ENCODE measurements at places on chromosomes 1 and 21.
A peak's percentile ranks its signal among the peaks of the same experiment; 100 is the strongest.

GRCh38 chr1:197806718-197807117, 31.4 kb upstream of the DENND1B start:
- DNase-seq = no peak

GRCh38 chr1:31152181-31152795, 86.8 kb upstream of the PUM1 start:
- no peak for DNase-seq

DNA sequence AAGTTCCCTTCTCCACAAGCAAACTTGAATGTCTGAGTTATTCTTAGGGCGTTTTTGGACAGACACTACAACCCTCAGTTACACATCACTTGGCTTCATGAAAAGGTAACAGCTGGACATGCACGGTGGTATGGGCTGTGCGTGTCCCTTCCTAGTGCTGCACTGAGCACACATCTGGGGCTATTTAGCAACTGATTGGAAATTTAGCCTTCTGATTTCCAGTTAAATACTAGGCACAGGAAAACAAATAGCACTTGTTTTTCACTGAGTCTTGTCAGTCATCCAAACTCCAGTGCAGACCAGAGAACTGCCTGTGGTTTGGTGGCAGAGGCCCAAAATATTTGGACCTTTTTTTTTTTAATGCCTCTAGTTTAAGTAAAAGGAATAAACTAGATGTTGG, 134.7 kb downstream of the TGFBR3 start:
- peak; percentile 85 for DNase-seq

DNA sequence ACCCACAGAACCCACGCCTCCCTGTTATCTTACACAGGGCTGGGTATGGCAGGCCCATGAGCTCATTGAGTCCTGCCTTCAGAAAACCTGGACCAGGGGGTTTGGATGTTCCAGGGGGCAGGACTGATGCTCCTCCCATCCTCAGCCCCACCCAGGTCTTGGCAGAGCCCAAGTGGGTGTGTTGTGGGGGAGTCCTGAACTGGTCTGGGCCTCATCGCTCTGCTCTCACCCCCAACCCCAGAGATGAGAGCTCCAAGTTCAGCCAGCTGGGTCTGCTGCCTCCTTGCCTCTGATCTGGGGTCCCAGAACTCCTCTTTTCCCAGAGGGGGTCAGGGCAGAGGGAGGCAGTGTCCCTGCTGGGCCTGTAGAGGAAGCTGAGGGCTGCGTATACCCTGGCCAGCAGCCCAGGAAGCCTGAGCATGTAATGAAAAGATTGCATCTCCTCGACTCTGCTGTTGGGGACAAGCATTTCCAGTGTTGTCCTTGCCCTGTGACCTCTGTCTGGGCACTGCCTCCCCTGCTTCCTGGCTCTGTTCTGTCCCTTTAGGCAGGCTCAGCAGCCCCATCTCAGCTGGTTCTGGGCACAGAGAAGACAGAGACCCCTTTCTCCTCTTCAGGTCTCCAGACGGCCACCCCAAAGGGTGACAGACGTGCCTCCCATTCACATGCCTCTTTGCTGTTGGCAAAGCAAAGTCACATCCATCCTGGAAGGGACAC, 54.7 kb upstream of the EPS8L3 start:
- DNase-seq = no peak

GRCh38 chr1:20409012-20409411, 77.0 kb downstream of the CAMK2N1 start:
- no peak for DNase-seq

GRCh38 chr1:160097911-160098851, at the start of gene IGSF8:
Gene IGSF8 (minus strand): TSS chr1:160098619. CDS start chr1:160098472, 147 bp downstream.
- peak; percentile 86 for DNase-seq

DNA sequence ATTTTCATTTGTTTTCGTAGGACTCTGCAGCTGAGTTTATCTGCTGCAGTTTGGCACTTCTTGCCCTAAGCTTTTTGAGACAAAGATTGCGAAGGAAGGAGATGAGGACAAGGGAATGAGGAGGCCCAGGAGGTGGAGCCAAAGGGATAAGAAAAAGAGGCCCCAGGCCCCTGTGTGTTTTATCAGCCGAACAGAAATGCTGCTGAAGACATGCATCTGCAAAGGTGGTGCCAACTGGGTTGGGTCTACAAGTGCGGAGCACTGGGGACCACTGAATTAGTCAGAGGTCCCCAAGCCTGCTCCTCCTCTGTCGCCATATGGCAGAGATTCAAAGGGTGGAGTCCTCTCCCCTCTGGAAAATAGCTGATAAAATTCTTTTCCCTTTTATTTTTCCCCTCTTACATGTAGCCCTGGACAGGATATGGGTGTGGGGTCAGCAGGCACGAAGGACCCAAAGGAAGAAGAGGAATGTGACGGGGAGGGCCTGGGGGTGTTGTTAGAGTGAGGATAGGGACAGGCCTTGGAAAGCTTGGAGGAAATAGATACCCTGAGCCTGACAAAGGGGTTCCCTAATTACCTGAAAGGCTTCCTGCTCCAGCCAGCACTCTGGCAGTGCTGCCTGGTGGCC, 2.7 kb downstream of the CD34 start:
- no peak for DNase-seq

GRCh38 chr1:197103300-197103699, 36.2 kb upstream of the F13B start:
- no peak for DNase-seq

DNA sequence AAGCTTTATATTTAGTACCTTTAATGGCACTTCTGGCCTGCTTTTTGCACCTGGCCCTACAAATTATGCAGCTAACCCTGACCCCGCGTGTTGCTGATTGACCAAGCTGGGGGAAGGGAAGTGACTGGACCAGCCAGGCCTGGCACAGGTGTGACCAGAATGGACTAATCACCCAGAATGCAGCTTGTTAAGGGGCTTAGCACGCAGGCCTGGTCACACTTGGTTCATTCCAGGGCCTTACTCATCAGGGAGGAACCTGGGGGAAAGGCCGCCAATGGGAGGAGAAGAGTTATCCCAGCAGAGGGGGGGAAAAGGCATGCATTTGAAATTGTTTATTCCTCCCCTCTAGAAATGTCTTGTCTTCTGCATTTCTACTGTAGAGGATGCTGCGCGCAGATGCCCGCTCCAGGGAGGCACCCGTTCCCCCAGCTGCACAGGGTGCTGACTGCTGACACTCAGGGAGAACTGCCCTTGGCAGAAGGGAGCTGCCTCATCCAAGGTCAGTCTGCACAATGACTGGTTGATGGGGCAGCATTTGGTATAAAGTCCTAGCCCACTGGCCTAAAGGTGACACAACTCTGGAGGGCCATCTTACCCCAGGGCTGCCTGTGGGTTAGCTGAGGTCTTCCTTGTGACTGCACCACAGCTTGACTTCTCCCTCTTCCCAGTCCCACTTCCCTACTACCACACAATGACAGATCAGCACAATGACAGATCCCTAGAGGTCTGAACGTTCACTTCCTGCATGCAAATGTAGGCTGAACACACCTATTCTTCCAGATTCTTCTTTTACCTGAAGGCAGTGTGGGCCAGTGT, 29.0 kb downstream of the DHCR24 start:
- DNase-seq = no peak

DNA sequence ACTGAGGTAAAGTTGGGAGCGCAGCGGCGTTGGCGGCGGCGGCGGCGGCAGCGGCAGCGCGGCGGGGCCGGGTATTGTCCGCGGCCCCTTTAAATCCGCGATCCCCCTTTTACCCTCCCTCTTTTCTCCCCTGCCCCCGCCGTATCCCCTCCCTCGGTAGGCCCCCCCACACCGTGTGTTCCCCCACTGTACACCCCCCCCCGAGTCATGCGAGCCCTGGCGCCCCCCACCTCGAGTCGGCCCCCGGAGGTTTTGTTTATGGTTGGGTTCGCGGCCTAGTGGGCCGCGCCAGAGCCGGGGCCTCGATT, 169 bp downstream of the UBAP2L start:
- no peak for DNase-seq

- DNase-seq = no peak
Observed at GRCh38 chr1:98949166-98949565, 55.5 kb downstream of the PLPPR5 start.

GRCh38 chr1:115447672-115448071, 109.6 kb upstream of the NGF start:
- no peak for DNase-seq

GRCh38 chr1:27417713-27418112, 25.3 kb downstream of the GPR3 start:
- DNase-seq = no peak

DNA sequence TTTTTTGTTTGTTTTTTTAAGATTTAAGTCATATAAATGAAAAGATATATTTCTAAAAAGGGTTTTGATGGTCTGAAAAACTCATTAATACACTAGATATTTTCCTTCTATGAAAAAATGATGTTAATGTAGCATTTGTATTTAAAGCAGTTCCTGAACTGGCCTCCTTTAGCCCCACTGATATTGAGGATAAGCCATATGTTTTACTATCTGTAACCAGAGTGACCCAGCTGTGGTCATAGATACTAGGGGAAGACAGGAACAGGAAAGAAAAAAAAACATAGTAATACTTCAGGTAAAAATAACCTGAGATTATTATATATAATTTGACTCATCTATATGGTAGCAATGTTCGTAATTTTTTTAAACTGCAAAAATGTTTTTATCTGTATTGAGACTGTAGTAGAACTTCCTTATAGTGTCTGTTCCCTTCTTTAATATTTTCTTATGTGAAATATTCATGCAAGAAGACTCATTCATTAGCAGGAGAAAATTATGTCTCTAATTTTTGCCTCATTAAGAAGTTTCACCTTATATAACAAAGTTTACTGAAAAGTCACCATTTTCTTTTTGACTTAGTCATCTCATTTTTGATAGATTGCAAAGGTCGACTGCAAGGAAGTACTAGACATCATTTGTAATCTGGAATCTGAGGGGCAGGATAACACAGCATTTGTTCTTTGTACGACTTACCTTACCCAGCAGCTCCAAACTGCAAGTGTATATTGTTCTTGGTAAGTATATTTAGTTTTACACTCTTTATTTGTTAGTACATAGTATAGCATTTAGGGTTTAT, 25.6 kb upstream of the TMCO2 start:
- no peak for DNase-seq

GRCh38 chr21:33330726-33331125, 6.0 kb downstream of the IFNAR1 start:
- no peak for DNase-seq

- no peak for DNase-seq
Observed at GRCh38 chr1:171730052-171730451, 11.8 kb downstream of the VAMP4 start.

GRCh38 chr21:36388096-36388495, 2.9 kb downstream of the CHAF1B start:
- no peak for DNase-seq

DNA sequence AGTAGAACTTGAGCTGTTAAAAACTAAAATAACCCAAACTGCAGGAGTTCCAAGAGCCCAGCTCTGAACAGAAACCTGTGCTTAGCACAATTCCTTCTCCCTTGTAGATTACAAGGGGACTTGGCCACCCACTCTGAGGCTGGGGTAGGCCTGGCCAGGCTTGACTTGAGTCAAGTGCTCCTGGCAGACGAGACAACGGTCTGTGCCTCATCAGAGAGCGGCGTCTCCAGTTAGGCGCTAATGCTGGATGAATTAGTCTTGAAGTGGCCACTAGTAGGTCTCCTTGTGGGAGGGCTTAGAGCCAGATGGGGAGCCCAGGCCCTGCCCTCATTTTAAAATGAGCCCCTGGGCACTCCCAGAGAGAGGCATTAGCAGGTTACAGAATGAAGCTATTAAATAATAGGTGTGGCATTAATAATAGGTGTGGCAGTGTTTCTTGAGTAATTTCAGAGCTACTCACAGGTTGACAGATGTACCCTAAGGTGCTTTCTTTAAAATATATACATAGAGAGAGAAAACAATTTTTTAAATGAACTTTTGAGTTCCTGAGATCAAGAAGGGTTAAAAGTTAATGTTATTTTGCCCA, 1.1 kb downstream of the EEIG2 start:
- peak; percentile 39 for DNase-seq

DNA sequence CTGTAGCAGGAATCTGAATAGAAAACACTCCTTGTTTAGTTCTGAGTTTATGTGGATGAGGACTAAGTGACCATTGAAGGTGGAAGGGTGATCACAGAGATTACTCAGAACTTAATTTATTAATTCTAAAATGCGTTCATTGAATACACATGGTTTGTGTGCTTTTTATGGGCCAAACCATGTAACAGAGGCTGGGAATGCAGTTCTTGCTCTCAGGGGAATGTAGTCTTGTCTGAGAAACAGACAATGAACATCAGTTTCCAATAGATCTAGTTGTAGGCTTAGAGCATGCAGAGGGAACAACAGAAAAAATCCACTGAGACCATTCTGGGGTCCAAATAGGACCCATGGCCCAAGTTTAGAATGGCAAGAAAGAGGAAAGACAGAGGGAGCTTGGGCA, 46.1 kb downstream of the ITSN1 start:
- no peak for DNase-seq

GRCh38 chr1:218617986-218618385, 272.9 kb downstream of the TGFB2 start:
- no peak for DNase-seq

DNA sequence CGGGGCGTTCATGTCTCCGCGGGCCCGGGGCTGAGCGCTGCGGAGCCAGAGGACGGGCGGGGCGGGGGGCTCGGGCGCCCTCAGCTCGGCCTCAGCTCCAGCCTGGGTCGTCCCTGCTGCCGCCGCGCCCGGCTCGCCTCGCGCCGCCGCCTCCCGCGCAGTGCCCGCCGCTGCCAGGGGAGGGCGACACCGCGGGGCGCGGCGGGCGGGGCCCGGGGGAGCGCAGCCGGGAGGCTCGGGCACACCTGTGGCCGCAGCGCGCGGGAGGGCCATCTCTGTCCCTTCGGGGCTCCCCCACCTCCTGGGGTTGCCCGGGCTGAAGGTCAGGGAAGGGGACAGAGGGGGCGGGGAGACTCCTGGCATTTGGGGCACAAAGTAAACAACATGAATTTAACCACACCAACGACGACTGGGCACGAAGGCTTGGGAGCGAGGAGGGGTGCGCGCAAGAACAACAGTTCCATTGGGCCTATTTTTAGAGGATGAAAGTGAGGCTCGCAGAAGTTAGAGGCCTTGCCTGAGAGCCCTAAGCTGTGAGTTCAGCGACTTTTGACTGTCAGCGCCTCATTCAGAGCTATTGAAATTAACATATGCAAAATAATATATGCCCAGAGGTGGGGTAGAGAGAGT, at the start of gene FAM131C:
FAM131C (minus strand) TSS at position 162 of the 630 bp plus-strand sequence. CDS start 209 bp downstream, outside the sequence.
- DNase-seq = no peak

GRCh38 chr1:19811206-19811851, 3.8 kb downstream of the RNF186 start:
- DNase-seq = no peak

- DNase-seq = no peak
Observed at GRCh38 chr1:119686661-119687060, 25.1 kb upstream of the PHGDH start.

- DNase-seq = no peak
Observed at GRCh38 chr1:203968761-203969160, 104.2 kb upstream of the SOX13 start.

DNA sequence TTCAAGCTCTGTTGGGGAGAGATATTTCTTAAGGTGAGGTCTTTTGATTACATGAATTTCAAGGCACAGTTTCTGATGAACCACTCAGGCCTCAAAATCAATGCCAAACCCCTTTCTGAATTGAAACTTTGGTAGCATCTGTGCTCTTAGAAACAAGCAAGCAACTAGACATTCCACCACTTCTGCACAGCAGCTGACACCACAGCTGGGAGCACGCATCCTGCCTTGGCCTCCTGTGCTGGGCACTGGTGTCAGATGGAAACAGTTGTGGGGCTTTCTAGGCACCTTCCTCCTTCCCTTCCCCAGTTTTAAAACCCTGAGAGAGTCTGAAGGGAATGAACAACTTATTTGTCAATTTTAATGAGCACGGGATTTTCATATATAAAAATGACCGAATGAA, 360.2 kb downstream of the ADGRL2 start:
- DNase-seq = peak; percentile 15

GRCh38 chr1:5611851-5612250, 380.4 kb downstream of the NPHP4 start:
- DNase-seq = no peak

- DNase-seq = no peak
Observed at GRCh38 chr1:227654431-227654830, 80.7 kb downstream of the JMJD4 start.
